ENCODE measurements at places on chromosomes 16 and 17.

- DNase-seq = no peak
Observed at GRCh38 chr16:3175157-3176093, 12.6 kb upstream of the OR1F1 start.

- DNase-seq = no peak
Observed at GRCh38 chr16:88618956-88619667, 19.3 kb upstream of the IL17C start.

DNA sequence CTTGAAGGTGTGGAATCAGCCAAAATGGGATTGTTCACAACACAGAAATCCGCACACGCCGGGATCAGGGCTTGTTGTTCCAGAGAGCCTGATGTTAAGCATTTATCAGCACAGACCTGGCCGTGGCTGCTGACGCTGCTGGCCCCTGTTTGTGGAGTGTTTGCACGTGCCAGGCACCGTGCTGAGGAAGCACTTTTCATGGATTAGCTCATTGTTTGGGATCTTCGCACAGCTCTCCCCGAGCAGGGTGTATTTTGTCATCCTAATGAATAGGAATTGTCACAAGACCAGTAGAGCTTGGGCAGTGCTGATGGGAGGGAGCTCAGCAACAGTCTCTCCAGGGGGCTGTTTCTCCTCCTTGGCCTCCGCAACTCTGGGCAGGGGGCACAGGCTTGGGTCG lies 160.4 kb upstream of the PLCG2 start:
- no peak for DNase-seq

DNA sequence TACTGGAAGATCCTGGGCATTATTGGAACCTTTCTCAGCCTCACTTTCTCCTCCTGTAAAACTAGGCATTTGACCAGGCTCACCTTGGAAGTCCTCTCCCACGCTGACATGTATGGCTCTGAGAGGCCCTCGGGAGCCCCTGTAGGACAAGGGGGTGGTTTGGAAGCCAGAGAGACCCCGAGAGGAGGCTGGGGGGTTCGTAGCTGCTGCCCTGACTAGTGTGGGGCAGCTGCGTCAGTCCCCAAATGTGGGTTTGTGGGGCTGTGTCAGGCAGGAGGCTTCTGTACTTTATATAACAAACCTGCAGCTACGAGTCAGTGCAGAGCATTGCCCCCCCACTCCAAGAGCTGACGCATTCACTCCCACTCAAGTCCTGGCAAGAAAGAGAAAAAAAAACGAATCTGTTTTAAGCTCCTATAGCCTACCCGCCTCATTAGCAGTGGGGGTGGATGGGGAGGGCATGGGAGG lies 1.8 kb downstream of the CX3CL1 start:
- DNase-seq = no peak

- no peak for DNase-seq
Observed at GRCh38 chr17:2899906-2900305, 103.7 kb downstream of the RAP1GAP2 start.

GRCh38 chr16:4339909-4340308 lies 11.2 kb downstream of the PAM16 start:
- DNase-seq = no peak

- DNase-seq = no peak
Observed at GRCh38 chr17:32962320-32962711, 29.3 kb upstream of the SPACA3 start.

DNA sequence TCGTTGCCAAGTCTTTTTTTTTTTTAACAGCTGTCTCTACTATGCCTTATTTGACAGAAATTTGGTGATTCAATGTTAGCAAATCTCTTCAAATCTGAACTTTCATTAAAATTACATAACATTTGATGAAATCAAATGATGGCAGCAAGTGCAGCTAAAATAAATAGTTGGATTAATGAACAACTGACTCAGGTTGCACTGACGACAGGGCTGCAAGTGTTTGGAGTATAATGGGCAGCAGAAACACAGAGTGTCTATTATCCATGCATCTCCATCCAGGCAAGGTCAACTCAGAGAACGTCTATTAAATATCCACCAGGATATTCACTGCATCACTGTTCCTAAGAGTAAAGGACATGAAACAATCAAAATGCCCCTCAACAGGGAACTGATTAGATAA lies 109.8 kb downstream of the SLC39A11 start:
- no peak for DNase-seq

DNA sequence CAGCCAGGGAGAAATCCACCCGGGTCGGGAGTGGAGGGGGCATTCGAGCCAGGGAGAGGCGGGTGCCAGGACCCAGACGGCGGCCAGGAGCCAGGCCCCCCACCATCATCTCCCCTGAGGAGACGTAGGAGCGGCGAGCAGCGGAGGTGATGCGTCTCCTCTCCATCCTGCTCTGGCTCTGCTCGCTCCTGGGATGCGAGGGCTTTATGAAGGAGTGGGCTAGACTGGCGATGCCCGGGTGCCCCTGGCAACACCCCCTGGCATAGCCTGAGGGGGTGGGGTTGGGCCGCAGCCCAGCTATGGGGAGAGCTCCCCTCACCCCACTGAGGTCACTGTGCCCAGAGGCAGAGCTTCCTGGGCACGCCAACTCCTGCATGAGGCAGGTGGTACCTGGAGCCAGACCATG lies at the start of gene GFAP:
TSS of gene GFAP (minus strand) at position 180 of the 406 bp plus-strand sequence. CDS start at position 166, 14 bp downstream.
- DNase-seq = no peak

- DNase-seq = no peak
Observed at GRCh38 chr16:70604407-70605282, 41.7 kb upstream of the IL34 start.

DNA sequence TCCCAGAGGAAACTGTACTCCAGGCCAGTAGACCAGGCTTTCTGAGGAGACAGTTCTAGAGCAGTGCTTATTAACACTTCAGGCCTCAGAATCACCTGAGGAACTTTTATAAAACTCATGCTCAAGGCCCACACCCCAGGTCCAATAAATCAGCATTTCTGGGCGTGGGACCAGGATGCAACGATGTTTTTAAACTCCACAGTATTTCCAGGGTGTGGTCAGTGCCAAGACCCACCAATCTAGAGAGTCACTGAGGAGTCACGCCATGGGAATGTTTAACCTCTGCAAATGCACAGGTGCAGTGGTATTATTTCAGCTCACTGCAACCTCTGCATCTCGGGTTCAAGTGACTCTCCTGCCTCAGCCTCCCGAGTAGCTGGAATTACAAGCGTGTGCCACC lies 3.9 kb upstream of the TRPV1 start:
- DNase-seq = no peak

DNA sequence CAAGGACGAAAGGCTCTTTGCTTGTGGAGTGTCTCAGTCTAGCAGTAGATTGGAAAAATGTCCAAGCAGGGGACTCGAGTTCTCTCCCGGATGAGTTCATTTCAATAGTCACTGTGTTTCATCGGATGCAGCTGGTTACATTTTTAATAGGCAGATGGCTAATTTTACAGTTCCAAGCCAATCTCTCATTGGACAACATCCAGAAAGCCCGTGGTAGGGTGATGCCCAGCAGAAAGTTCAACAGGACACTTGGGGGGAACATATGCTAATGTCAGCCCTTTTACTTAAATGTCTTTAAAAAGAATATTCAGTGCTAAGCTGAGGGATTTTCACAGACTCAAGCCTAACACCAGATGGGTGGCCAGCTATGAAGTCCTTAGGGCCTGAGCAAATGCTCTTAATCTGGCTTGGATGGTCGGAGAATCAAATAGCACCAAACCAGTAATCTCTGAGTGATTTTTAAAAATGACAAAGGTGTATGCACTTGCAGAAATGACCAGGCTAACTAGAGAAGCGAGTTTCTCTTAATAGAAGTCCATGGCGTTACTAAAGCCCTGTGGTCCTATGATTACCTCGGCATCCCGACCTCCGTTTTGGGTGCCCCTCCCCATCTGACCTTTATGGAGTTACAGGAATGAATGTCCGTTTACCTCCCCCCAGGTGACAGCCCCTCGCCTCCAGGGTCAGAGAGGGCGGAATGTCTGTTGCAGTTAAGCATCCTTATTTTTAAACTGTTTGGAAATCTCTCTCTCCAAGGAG lies 289.2 kb upstream of the SALL1 start:
- no peak for DNase-seq

DNA sequence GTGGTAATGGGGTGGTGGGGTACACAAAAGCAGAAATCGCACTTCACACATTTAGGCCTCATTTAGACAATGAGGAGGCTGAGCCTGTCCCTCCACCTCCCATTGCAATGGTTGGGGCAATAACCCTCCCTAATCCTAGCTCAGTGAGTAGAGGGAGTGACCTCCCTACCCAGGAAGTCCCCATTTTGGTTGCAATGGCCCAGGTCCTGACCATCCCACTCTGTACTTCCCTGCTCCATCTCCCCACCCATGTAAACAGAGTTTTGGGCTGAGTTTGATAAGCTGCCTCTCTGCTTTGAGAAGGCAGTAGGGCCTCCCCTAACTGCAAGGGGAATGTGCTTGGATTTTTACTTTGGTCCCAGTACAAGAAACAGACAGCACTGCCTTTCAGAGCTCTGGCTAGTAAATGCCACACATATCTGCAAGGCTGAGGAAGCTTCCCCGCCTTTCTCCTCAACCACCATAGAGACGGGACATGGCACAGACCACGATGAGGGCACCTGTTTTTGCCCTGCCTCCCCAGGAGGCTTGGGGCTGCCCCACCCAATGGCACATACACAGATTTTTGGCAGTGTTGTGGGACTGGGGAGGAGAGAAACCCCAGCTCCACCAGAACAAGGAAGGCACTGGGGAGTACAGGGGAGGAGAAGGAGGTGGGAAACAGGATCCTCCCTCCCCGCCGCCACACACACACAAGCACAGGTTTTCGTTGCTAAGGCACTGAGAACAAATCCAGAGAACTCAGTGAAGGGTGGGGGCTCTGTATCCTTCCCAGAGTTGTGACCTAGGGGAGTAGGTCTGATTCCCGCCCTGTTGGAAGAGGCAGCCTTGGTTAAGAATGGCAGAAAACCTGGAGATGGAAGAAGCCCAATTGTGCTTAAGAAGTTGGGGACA lies 7.3 kb downstream of the VAT1 start:
- DNase-seq = no peak

DNA sequence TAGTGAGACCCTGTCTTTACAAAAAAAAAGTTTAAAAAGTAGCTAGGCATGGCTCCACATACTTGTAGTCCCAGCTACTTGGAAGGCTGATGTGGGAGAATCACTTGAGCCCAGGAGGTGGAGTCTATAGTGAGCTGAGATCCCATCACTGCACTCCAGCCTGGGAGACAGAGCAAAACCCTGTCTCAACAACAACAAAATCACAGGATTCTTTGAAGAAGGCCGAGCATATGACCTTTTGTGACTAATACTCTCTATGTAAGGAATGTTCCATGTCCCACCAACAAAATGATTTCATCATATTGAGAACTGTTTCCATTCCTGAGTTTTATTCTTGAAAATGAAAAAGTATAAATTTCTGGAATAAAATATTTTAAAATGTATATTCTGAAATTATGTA lies 58.9 kb upstream of the EFCAB3 start:
- no peak for DNase-seq

DNA sequence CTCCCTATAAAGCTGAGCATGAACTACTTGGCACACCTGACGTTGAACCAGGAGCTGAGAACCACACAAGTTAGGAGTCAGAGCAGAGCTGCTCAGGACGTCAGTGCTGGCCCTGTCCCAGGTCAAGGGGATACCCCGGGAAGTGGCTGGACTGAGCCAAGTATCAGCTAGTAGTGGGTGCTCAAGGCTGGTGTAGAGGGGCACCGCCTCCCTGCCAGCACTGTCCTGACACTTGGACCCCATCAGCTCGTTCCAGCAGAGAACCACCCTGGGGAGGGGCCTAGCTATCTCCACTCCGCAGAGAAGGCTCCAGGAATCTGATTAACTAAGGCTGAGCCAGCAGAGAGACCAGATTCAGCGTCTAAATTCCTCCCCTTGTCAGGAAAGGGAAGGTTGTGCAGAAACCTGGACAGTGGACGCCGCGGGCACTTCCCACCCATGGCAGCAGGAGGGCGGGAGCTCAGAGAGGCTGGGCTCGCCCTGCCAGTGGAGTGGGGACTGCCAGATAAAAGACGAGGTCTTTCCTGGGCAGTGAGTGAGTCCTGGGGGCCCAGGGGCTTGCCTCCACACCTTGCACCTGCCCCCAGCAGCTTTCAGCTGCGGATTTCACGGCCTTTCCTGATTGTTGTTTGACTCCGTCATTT lies 21.0 kb downstream of the C16orf90 start:
- DNase-seq = no peak

DNA sequence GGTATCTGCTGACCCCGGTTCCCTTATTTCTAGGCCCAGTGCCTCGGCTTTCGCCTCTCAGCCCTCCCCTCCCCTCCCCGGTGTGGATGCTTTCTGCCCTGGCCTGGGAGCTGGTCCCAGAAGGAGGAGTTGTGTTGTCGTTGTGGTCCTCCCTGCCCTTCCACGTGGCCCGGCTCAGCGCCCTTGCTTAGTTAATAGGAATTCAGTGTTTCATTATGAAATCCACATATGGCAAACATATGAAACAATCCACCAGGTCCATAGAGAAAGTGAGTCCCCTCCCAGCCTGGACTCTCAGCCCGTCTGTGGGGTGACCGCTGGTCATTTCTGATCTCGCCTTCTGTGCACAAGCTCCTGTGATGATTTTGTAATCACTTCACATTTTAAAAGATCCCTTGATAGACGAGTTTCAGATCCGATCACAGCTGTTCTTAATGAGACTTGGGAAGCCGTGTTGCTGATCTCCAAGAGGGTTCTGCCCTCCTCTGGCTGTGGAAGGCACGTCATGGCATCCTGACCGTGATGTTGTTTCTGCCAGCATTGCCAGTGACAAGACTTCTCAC lies 112.1 kb downstream of the BANP start:
- no peak for DNase-seq

DNA sequence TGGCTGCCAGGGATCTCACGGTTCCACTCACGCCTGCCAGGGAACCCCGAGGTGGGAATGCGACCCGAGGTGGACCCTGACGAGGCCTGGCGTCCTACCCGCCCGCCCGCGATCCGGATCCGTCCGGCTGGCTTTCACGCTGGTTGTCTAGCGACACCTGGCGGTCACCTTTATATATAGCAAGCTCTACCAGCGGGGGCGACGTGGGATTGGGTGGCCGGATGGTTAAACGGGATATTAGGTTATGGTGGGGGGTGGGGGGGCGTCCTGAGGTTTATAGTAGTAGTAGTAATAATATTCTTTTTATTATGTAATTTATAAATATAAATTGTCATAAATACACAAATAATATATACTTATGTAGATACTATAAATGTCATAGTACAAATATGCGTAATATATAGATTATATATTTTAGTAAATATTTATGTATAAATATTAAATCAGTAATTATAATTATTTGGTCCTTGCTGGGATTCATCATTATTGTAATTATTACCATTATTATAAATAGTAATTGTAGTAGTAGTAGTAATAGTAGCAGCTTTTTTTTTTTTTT lies 136.9 kb downstream of the KCNJ12 start:
- peak; percentile 36 for DNase-seq

GRCh38 chr17:50213026-50214022 lies 11.9 kb upstream of the COL1A1 start:
- DNase-seq = peak; percentile 52

GRCh38 chr16:68711421-68712139 lies 25.5 kb upstream of the CDH1 start:
- DNase-seq = peak; percentile 21
